ENCODE measurements at places on chromosomes 11 and 22.

GRCh38 chr11:93515441-93516025 is 27.7 kb downstream of the SMCO4 start:
- no peak for DNase-seq

DNA sequence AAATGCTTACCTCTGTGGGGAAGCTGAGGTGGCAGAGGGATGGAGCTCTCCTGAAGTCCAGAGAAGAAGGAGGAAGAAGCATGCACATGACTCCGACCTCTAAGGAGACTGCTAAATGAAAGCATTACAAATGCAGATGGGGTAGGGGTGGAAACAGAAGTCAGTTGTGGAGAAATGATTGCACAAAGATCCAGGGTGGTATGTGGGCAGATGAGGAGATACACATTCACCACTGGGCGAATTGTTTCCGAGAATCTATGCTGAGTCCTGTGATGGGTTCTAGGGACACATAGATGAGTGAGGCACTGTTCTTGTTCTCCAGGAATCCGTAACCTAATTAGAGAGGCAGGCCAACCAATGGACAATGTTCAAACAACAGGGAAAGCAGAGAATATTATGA is 188.9 kb upstream of the ZBED5 start:
- DNase-seq, result no peak

- no peak for DNase-seq
Observed at GRCh38 chr11:16909359-16910035, 104.7 kb downstream of the PLEKHA7 start.

DNA sequence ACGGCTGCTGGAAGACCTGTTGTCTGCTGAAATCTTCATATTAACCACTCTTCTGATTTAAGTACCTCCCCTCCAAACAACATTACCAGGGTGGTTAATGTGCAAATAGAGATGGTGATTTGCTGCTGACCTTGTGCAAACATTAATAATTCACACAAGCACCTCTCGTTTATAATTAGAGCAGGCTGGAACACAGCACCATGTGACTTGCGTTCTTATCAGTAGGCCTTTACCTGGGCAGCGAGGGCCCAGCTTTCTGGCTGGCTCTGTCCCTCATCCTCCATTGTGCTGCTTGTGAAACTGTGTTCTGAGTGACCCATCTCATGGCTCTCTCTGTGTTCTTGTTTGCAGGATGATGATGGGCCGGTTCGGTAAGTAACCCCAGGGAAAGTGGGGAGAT is 41.0 kb upstream of the PARVG start:
- DNase-seq, result no peak

- DNase-seq, result no peak
Observed at GRCh38 chr11:94933223-94934130, 39.9 kb downstream of the CWC15 start.

DNA sequence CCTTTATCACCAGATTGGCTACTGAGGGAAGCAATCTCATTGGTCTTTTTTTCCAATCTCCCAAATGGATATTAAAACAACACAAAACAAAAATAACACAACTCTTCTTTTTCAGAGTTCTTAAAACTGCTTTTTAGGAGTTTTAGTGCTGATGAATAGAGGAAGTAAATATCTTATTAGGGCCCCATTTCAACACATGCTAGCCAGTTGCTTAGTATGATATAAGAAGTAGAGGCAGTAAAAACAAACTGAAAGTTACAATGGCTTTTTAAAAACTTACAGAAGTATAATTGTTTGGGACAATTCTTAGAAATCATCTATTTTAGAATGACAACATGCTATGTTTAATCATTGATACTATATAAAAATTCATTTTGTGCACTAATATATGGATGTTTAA is 3.4 kb downstream of the C11orf71 start:
- no peak for DNase-seq

- DNase-seq, result no peak
Observed at GRCh38 chr22:36759481-36760159, 16.3 kb downstream of the IFT27 start.

- no peak for DNase-seq
Observed at GRCh38 chr11:103668859-103669258, 367.6 kb upstream of the DDI1 start.

- DNase-seq, result peak; percentile 52
Observed at GRCh38 chr11:78801161-78801884, 226.7 kb upstream of the NARS2 start.

DNA sequence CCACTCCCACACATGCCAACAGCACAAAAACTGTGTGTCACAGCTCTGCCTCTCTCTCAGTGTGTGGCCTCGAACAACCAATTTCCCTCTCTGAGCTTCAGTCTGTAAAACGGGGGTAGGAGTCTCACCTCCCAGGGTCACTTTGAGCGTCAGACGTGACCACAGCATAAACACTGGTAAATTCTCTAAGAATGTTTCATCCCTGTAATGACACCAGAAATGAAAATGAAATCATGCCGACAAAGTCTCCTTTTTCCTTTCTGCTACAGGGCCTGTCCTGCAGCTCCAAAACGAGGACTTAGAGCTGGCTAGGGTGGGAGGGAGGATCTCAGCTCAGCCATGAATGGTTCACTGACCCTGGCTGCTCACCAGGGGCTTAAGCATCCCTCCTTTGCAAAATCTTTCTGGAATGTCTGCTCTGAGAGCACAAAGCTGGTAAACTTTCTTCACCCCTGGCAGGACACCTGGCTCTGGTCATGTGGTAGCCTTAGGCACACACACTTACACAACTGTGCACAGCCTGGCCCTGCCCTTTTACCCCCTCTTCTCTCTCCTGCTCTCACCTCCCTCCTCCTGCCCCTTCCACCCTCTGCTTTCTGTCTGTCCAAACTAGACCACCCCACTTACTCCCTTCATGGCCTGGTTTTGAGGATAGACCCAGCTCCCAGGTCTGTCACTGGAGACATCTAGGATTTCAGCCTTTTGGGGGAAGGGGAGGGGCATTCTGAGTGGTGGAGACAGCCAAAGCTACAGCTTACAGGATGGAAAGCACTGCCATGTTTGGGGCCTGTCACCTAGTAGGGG is 12.3 kb upstream of the TSKU start:
- DNase-seq, result no peak

- DNase-seq, result no peak
Observed at GRCh38 chr11:10892250-10892649, 34.4 kb upstream of the ZBED5 start.

- DNase-seq, result no peak
Observed at GRCh38 chr22:24315367-24315966, 44.8 kb downstream of the SPECC1L start.

DNA sequence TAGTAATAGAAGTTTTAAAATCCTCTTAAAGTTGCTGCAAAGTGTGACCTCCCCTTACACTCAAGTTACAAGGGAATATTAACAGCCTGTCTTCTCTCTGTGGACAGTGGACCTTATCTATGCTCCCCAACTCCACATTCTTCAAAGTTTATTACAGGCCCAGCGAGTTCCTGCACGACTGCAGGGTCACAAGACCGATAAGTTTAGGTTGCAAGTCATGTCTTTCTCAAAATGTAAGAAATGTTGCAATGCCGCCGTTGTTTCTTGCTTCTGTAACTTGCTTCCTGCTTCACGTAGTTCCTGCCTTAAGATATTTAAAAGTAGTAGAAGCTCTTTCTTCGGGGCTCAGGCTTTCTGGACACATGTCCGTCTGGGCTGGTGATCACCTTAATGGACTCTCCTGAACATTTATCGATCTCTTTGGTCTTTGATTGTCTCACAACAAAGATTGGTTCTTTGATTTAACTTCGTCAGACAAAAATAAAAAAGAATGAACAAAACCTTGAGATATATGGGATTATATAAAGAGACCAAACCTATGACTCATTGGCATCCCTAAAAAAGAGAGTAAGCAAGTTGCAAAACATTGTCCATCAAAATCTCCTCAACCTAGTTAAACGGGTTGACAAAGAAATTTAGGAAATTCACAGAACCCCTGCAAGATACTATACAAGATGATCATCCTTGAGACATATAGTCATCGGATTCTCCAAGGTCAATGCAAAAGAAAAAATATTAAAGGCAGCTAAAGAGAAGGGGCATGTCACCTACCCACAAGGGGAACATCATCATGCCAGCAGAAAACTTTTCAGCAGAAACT is 45.4 kb upstream of the GLYAT start:
- DNase-seq, result no peak

- DNase-seq, result no peak
Observed at GRCh38 chr22:31333641-31334040, 12.5 kb downstream of the PATZ1 start.

DNA sequence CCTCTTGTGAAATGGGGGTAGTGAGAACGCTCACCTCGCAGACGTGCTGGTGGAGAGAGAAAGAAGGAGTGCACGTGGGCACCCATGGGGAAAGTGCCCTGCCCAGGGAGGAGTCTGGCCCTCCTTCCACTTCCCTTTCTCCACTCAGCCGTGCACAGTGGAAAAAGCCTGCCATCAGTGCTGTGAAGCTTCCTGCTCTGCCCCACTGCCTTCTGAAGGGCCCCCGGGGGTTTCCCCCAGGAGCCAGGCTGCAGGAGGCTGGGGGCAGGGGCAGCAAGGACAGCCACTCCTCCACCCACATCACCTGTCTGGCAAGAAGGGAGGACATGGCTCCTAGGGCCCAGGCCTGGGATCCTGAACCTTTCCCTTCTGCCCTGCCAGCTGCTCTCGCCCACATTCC is 7.6 kb downstream of the TP53I11 start:
- no peak for DNase-seq

DNA sequence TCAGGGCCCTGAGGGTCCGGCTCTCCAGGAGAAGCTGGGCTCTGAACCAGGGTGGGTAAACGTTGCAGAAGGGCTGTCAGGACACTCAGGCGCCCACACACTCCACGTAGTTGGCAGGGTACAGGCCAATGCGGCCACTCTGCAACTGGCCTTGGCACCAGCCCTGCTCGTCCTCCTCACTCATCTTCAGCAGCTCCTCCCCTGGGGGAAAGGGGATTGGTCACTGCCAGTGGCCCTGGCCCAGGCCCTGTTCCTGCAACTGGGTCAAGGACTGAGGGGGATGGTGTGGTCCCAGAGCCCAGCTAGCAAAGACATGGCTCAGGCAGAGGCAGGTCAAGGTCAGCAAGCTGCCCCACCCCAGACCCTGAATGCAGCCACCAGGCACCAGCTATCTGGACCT is 1.2 kb upstream of the ARFGAP2 start:
- DNase-seq, result no peak

DNA sequence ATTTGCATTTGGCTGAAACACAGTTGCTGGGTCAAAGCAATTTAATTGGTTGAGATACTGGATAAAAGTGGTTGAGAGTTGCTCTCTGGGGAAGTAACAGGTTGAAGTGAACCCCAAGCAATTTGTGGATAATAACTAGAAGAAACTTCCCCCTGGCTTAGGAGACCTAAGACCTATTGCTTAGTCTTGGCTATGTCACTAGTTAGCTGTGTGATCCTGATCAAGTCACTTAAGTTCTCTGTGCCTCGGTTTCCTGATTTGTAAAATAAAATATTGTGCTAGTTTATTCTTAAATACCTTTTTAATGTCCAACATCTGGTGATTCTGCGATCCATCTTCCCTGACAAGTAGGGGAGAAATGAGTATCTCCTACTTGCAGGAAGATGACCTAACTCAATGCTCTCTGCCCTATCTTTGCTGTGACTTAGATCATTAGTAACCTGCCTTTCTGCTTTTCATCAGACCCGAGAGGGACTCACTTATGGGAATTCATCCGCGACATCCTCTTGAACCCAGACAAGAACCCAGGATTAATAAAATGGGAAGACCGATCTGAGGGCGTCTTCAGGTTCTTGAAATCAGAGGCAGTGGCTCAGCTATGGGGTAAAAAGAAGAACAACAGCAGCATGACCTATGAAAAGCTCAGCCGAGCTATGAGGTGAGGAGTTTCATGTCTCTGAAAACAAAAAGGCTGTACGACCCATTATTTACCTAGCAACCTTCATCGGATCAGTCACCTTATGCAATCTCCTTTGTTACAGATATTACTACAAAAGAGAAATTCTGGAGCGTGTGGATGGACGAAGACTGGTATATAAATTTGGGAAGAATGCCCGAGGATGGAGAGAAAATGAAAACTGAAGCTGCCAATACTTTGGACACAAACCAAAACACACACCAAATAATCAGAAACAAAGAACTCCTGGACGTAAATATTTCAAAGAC is 37.5 kb downstream of the EHF start:
- DNase-seq, result no peak

- peak; percentile 78 for DNase-seq
Observed at GRCh38 chr22:22576244-22576988, 17.4 kb upstream of the PRAME start.

DNA sequence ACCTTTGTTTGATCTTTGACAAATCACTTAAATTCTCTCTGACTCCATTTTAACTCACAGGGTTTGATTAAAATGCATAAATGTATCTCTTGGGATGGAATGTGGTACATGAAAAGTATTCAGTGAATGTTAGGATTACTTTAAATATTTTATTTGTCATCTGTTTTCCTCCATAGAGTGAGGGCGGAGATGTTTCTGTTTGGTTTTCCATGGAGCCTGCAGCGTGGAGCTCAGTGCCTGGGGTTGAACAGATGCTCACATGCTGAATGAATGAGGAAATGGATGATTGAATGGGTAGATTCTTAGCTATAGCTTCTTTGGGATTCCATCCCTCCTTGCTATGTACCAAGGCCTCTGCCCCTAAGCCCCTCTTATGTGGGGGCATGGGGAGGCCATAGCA is 10.0 kb downstream of the TSPAN18 start:
- no peak for DNase-seq

- DNase-seq, result peak; percentile 45
Observed at GRCh38 chr11:121265586-121265985, 27.0 kb upstream of the SC5D start.

DNA sequence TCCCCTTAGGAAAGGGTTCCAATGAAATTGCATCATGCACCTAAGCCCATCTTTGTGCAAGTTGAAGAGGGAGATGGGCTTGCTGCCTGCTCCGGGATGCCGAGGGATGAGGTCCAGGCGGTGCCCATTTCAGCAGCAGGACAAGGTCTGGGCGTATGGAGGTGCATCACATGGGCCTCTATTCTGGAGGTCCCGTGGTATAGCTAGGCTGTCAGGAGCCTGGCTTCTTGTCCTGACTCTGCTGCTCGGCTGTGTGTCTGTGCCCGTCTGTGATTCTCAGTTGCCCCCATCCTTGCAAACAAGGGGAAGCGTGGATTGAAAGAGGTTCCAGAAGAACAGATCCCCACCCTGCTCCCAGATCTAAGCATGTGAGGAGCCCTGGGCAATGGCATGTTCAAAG is 130.0 kb downstream of the OSBP2 start:
- DNase-seq, result no peak

GRCh38 chr22:29031227-29032011 is 30.2 kb downstream of the C22orf31 start:
- peak; percentile 69 for DNase-seq

DNA sequence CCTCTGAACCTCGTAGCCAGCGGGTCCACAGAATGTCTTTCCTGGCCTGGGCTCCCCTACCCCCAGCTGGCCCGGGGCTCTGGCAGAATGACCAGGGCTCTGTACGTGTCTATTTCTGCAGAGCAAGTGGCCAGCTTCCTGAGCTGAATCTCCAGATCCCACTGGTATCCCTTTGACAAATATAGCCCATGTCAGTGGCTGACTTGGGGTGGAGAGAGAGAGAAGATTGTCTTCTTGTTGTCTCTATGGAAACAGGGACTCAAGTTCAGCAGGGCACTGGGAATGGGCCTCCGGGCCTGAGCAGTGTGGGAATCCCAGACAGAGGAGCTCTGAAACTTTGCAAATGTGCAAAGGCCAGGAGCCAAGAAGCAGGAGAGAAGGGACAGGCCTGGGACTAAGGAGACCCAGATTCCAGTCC is 33.9 kb downstream of the ANO1 start:
- DNase-seq, result no peak

All from BE2C (cell line).